Articular chondrocyte of knee joint (primary cell): ENCODE measurements at places on chromosomes 5 and 9. TPM values are rescaled to one million over a fixed set of nuclear protein-coding genes. Genes with fewer than 3 reads are reported as not detected.

The PPP3R2 gene
- total RNA-seq: not detected in 2 replicates

The PURA gene
- 39.3 and 53.5 TPM in 2 replicates for total RNA-seq

The IFNB1 gene
- not detected in 2 replicates for total RNA-seq

The CCDC171 gene
- total RNA-seq: 6.4 and 6.8 TPM in 2 replicates

The GRXCR2 gene
- total RNA-seq: not detected in 2 replicates

The AQP7 gene
- total RNA-seq: 0.13 and 0.43 TPM in 2 replicates

The SLC36A3 gene
- not detected in 2 replicates for total RNA-seq

The SLCO4C1 gene
- total RNA-seq: not detected in 2 replicates

The ARPC5L gene
- 12.8 and 15.2 TPM in 2 replicates for total RNA-seq

The LCN9 gene
- total RNA-seq: not detected in 2 replicates

The PNPLA7 gene
- 2.6 and 3.0 TPM in 2 replicates for total RNA-seq

The PCDHGB6 gene
- total RNA-seq: 7.9 and 9.5 TPM in 2 replicates

The GARIN3 gene
- not detected in 2 replicates for total RNA-seq

The PCDHB3 gene
- 0.97 and 1.0 TPM in 2 replicates for total RNA-seq

The EQTN gene
- not detected in 2 replicates for total RNA-seq

The FAM81B gene
- not detected in 2 replicates for total RNA-seq

The NFIB gene
- 72.2 and 105 TPM in 2 replicates for total RNA-seq

The CTNND2 gene
- total RNA-seq: not detected in 2 replicates

The PCDHA10 gene
- total RNA-seq: 0.13 and 0.54 TPM in 2 replicates

The F12 gene
- 0.26 TPM in 1 of 2 replicates, not detected in the other for total RNA-seq

The MYMK gene
- total RNA-seq: not detected in 2 replicates

The NSUN2 gene
- 30.4 and 32.9 TPM in 2 replicates for total RNA-seq

The PHF24 gene
- 0.11 and 0.26 TPM in 2 replicates for total RNA-seq

The AJM1 gene
- 0.65 TPM in 2 replicates for total RNA-seq

The CA9 gene
- 0.86 and 2.2 TPM in 2 replicates for total RNA-seq
